NCI-H524 treated with DMSO at 0.1 percent for 48 hours (cell line): ENCODE measurements at places on chromosomes 6 and 20.

GRCh38 chr6:95364016-95364604 is 213.2 kb upstream of the MANEA start:
- DNase-seq: no peak

- DNase-seq: no peak
These were observed 43.9 kb upstream of the CD93 start for GRCh38 chr20:23129891-23130621.

- DNase-seq: no peak
These were observed 135.1 kb downstream of the AGPAT4 start for GRCh38 chr6:161138543-161139303.

- no peak for DNase-seq
These were observed 5.1 kb downstream of the DIDO1 start for GRCh38 chr20:62921119-62921687.

- no peak for DNase-seq
These were observed 111.6 kb upstream of the EYA4 start for GRCh38 chr6:133129556-133129955.

DNA sequence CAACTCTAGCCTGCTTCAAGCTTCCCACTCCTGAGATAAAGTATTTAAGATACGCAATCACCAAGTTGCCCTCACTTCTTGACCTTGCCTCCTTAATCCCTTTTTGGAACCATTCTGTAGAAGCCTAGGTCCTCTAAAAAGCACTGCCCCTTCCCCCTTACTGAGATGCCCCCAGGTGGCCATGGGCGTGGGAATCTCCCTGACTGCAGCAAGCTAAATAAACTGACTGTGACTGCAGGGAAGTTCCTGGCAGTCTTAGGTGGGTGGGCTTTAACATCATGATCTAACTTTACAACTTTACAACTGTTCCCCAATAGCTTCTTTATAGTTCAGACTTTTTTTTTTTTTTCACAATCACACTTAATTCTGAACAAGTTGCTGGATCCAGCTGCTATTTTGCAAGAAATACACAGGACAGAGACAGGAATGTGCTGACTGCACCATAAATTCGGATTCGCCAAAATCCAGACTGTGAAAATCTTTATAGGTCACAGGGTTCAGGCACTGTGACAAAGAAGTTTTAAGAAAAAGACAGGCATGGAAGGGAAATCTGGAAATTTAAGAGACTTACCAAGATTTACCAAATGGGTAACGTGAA is 344.2 kb upstream of the SULF2 start:
- no peak for DNase-seq

DNA sequence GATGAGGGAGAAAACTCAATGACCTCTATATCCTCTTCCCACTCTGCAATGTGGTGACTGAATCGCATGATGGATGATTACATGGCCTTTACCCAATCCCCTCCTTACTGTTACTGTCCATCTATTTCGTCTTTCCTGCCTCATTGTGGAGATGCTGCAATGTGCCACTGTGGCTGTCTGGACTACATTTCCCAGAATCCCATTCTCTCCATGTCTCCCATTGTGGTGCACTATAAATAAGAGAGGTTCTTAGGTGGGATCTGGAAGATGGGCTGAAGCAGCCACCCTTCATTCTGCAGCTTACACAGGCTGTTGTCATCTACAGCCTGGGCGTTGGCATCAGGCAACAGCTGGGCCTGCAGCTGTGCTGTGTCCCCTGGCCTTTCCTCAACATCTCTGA is 233.6 kb downstream of the PRKN start:
- DNase-seq: no peak

- DNase-seq: no peak
These were observed 84.5 kb upstream of the MCHR2 start for GRCh38 chr6:100078509-100078908.

- DNase-seq: no peak
These were observed 78.7 kb downstream of the BFSP1 start for GRCh38 chr20:17452441-17452840.
